Thymus (tissue), 14 donors: ENCODE measurements at places on chromosomes 7 and 10.

DNA sequence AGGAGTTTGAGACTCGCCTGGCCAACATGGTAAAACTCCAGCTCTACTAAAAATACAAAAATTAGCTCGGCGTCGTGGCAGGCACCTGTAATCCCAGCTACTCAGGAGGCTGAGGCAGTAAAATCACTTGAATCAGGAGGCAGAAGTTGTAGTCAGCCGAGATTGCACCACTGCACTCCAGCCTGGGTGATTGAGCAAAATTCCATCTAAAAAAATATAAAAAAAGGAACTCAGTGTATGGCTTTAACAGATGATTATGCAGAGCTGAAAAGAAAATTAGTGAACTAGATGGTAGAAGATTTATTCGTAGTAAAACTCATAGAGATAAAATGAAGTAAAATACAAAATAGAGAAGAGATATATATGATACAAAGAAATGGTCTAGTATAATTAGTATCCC is 12.6 kb upstream of the CNOT4 start:
- DNase-seq = no peak

DNA sequence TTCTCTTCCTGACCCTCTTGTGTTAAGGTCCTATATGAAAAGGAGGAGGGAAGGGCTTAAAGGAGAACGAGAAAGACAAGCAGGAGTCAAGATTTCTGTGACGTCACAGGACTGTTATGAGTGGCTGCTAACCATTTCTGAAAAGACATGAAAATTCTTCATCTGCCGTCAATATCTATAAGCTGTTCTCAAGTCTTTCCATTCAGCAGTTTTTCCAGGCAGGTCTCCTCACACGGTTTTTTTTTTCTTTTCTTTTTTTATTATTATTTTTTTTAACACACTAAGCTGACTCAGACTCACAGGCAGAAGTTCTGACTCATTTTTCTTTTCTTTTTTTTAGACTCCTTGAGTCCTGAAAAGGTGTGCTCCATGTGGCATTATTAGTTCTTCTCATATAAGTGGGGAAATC is 72.0 kb downstream of the DGKI start:
- no peak for DNase-seq

- no peak for DNase-seq
Observed at GRCh38 chr7:128836729-128837348, 6.6 kb downstream of the FLNC start.

DNA sequence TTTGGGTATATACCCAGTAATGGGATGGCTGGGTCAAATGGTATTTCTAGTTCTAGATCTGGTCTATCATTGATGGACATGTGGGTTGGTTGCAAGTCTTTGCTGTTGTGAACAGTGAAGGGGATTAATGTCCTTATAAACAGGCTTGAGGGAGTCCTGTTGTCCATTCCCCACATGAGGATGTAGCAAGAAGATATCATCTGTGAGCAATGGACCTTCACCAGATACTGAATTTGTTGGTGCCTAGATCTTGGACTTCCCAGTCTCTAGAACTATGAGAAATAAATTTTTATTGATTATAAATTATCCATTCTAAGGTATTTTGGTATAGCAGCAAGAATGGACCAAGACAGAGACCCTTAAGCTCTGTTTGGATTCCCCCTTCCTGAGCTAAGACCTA is 72.2 kb upstream of the RELN start:
- no peak for DNase-seq

DNA sequence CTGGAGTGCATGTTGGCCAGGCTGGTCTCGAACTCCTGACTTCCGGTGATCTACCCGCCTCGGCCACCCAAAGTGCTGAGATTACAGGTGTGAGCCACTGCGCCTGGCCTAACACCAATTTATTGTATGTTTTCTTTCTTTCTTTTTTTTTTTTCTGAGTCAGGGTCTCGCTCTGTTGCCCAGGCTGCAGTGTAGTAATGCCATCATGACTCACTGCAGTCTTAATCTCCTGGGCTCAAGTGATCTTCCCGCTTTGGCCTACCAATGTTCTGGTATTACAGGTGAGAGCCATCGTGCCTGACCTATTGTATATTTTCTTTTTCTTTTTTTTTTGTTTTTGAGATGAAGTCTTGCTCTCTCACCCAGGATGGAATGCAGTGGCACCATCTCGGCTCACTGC is 33.8 kb upstream of the UBE2H start:
- no peak for DNase-seq

DNA sequence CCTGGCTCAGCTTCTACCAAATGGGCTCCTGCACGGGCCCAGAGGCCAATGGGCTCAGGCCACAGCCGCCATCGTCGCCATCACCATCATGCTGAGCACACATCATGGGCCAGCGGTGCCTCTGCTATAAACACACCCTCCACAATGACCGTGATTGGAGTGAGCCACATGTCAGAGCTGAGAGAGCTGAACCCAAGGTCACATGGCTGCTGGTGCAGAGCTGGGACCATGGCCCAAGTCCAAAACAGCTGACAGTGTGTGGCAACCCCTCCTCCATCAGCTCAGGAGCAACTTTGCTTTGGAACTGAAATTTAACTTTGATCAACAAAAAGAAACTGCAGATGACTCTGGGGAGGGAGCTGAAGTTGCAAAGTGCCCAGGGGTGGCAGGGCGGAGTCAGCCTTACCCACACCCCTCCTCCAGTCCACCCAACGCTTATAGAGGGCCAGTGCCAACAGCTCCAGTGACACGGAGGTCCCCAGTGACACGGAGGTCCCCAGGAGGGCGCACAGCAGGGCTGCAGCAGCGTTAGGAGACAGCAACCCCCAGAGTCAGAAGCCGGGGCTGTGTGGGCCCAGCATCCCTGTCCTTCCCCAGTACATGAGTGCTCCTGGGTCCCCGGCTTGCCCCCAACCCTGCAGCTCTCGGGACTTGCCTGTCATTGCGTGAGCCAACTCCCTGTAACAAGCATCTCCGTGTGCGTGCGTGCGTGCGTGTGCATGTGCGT is 249.6 kb downstream of the ELFN1 start:
- no peak for DNase-seq

DNA sequence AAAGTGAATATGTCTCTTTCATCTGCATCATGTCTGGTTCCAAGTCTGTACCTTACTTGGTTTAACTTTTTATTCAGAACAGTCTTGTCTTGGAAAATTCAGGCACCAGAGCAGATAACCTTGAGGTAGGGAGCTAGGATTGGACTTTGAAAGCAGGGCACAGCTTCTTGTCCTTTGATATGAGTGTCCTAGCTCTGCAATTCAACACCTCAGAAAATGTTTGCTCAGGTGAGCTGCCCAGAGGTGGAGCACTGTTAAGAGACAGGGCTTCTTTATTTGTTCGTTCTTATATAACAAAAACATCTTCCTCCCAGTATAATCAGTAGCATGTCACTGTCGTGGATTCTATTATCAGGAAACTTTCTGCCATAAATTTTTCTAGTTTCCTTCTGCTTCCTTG is 118.3 kb downstream of the LRRC4 start:
- DNase-seq = no peak

- no peak for DNase-seq
Observed at GRCh38 chr10:114478281-114478680, 74.0 kb upstream of the AFAP1L2 start.

- DNase-seq = no peak
Observed at GRCh38 chr10:104449391-104449790, 95.8 kb downstream of the CFAP58 start.

DNA sequence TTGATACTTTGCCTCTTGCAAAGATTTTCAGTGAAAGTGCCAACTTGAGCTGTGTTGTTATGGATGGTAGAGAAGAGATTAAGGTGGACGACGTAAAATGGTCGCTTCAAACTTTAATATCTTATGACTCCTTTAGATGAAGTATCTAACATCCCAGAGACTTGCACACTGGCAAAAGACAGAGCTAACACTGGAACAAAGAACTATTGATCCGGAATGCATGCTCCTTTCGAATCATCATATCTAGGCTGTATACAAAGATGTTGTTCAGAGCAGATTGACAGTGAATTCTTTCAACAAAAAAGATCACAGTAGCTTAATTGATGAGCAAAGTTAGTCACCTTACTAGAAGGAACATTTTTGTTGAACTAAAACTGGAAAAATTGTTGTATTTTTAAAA is 592.7 kb downstream of the NXPH1 start:
- DNase-seq = no peak

DNA sequence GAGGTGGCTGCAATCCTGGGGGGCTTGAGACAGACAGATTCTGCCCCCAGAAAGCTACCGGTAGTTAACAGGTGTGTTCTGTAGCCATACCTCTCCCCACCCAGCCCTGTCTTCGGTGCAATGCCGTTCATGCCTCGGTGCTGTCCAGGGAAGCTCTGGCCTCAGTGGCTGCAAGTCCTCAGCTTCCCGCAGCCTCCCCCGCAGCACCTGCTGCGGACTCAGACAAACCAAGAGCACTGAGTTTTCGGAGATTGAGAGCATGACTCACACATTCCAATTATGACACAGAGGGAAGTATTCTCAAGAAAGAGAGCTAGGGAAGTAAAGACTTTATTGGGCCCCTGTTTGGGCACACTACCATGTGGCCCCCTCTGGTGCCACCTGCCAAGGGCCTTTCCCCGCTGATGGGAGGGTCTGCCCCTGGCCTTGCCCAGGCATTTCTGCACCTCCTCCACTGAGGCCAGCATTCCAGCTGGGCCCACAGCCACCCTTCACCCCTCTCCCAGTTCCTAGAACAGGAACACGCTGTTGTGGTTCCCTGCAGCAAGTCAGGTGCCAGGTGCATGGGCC is 30.2 kb upstream of the EZH2 start:
- no peak for DNase-seq

GRCh38 chr10:78504181-78504580 is 470.5 kb downstream of the RPS24 start:
- DNase-seq = no peak

DNA sequence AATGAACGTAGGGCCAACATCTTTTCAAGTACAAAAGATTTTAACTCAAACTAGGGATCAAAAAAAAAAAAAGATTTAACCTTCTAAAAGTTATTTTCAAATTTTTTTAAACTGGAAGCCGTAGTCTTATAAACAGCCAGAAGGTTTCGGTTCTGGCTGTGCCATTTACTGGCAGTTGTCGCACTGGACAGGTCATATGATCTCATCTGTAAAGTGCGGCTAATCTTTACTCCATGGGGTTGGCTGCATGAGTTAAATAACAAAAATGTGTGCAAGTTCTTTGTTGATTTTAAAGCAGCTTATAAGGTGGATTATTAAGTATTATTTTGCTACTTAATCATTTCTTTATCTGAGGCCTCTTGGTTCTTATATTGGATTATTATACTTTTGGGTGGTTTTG is 36.6 kb downstream of the TRUB1 start:
- DNase-seq = no peak

- DNase-seq = no peak
Observed at GRCh38 chr7:17367502-17367901, 69.0 kb downstream of the AHR start.

GRCh38 chr7:7242899-7243298 is 60.6 kb downstream of the C1GALT1 start:
- DNase-seq = no peak

- DNase-seq = no peak
Observed at GRCh38 chr7:45244981-45245380, 87.4 kb downstream of the RAMP3 start.

DNA sequence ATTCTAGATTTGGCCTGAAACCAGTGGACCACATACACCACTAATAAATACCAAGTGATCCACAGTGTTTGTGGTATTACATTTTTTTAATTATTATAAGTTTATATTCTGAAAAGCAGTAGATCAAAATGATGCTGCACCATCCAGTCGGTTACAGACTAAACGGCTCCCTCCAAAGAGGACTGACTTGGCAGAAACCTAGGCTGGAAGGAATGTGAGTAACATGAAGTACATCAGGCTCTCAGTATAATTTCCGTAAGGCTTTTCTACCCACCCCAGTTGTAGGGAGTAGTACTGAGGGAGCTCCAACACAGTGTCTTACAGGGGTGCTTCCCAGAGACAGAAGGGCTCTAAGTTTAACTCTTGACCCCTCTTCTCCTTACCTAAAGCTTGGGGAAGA is 119.5 kb downstream of the TRRAP start:
- DNase-seq = no peak

DNA sequence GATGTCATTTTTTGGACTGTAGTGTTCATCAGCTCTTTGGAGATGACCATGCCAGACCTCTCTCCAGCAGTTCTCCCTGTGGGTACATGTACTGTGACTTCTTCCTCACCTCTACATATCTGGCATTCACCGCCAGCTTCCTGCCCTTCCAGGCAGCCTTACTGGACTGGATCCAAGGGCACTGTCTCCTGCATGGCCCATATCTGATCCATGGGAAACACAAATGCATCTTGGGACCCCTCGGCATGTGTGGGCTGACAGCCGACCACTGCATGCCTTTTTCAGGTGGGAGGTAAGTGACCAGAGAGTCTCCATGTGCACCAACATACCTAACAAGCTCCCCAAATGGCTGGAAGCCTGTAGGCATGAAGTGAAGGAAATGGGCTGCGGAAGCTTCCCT is 3.9 kb upstream of the BLVRA start:
- no peak for DNase-seq

- DNase-seq = no peak
Observed at GRCh38 chr7:24898691-24899090, 81.3 kb downstream of the OSBPL3 start.

GRCh38 chr10:97090644-97091043 is 95.1 kb downstream of the SLIT1 start:
- no peak for DNase-seq

- DNase-seq = no peak
Observed at GRCh38 chr7:1458683-1459511, at the start of gene MICALL2. Gene MICALL2 (minus strand): TSS chr7:1459470. CDS start chr7:1459326, 144 bp downstream.

DNA sequence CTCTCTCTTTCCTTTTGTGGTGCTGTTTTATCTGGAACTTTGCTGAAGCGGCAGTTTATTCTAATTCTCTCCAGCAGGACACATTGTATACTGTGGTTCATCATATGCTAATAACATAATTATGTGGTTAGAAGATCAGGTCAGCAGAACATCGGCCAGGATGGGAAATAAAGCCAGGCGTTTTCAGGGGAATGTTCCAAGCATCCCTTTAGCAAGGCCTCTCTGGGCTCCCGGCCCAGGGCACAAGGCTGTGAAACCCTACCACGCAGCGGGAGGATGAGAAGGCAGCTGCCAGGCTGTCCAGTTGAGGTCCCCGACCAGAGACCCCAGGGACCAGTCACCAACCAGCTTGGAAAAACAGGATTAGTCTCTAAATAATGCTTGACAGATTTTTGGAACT is 112.2 kb upstream of the GALNT17 start:
- no peak for DNase-seq

DNA sequence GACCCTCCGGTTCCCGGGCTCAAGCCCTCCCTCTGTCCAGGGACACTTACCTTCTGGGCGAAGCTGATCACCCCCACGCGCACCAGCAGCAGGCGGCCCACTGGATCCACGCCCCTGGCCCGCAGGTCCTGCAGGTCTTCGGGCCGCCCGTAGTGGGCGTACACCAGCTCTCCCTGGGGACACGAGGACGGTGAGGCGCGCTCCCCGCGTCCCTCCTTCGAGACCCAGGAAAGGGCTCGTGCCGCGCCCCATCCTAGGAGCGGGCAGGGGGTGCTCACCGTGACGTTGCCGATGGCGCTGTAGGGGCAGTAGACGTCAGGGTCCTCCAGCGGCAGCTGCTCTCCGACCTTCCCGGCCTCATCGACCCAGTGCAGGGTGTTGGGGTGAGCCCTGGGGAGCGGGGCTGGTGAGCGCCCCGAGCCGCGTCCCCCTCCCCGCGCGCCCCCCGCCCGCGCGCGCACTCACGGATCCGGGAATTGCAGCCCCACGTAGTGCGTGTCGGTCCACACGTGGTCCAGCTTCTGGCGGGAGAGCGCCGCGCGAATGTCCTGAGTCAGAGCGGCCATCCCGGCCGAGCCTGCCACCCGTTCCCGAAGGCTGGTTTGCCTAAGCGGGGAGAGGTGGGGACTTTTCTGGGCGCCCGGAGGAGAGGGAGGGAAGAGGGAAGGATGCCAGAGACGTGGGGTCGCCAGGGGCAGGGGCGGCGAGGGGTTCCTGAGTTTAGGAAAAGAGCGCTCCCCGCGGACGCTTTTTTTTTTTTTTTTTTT is 8.2 kb downstream of the TFR2 start:
- DNase-seq = no peak
